ENCODE measurements at places on chromosomes 5 and 9.

- DNase-seq, result no peak
Measured at GRCh38 chr5:51381761-51382474, 1.3 kb upstream of the ISL1 start.

DNA sequence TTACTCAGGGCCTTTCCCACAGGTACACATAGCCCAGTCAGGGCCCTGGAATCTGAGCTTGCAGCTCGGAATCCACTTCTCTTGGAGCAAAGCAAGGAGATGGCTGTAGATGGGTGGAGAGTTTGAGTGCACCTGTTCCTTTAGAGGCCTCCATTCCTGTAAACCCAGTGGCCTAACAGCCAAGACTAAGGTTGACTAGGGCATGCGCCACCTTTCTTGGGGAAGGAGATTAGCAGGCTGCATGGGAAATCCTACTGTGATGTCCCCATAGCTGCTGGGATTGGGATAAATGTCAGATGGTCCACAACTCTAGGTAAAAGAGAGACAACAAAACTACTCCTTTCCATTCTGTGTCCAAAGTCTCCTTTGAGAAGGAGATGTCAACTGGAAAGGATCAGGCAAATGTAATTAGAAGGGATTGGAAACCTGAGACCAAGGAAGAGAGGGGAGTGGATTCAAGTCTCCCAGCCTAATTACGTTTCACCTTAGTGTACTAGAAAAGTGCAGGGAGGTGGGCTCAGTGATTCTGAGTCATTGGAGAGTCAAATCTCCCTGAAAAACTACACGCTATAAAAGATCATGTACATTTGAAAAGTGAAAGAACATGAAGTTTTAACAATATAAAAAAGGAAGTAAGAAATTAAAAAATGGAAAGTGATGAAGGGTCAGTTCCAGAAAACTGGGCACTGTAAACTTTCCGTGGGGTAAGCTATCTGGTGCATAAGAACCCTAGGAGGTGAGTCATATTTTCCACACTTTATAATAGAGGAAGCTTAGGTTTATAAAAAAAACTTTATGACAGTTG is 104.2 kb downstream of the SEC61B start:
- DNase-seq, result no peak

GRCh38 chr5:172142709-172143215 is 45.3 kb downstream of the STK10 start:
- DNase-seq, result no peak

DNA sequence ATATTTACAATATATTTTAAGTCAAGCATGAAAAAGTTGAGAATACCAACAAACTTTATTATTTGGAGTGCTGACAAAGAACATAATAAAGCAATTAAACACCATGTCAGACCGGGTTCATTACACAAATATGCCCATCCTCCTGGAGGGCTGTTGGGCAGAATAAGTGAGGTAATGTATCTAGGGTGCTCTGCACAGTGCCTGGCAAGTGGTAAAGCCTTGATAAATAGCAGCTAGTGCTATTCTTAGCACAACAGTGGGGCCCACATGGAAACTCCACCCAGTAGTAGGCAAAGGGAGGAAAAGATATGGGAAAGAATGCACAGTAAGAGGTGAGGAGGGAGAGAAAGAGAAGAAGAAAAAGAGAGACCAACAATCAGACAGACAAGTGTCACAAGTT is 97.7 kb downstream of the SLC1A3 start:
- no peak for DNase-seq

- no peak for DNase-seq
Measured at GRCh38 chr5:142280066-142281007, 44.5 kb downstream of the SPRY4 start.
